ENCODE measurements at places on chromosomes 4 and X.

DNA sequence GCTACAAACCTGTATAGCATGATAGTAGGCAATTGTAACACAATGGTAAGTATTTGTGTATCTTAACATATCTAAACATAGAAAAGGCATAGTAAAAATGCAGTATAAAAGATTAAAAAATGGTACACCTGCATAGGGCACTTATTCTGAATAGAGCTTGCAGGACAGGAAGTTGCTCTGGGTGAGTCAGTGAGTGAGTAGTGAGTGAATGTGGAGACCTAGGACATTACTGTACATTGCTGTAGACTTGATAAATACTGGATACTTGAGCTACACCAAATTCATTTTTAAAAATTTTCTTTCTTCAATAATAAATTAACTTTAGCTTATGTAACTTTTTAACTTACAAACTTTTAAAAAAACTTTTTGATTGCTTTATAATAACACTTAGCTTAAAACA is 68.2 kb upstream of the MAML3 start:
- DNase-seq = no peak

DNA sequence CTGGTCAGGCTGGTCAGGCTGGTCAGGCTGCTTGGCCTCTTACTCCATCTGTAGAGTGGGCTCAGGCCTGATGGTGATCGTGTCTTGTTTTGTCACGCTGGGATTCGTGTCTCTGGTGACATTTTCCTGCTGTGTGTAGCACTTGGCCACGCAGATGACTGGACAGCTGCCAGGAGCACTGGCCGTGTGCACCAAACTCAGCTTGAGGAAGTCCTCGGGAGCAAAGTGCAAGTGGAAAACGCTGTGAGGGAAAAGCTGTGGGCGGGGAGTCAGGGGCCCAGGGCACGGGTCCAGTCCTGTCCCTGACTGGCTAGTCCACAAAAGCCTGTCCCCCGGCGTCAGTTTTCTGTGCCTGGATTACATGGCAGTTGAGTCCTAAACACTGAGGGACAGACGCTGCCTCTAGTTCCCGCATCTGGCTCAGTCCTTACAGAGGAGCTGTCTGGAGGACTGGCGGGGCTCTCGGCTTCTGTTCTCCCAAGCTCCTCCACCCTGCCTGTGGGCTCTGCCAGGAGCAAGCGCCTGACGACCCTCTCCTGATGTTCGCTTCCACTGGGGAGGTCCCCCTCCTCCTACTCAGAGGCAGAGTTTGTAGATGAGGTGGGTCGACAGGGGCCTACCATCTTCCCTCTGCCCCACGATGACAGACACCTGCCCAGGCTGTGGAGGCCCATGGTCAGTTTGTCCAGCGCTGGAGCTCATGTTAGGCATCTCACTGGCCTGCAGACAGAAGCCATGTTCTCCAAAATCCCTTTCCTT is 35.9 kb upstream of the GRPEL1 start:
- no peak for DNase-seq

DNA sequence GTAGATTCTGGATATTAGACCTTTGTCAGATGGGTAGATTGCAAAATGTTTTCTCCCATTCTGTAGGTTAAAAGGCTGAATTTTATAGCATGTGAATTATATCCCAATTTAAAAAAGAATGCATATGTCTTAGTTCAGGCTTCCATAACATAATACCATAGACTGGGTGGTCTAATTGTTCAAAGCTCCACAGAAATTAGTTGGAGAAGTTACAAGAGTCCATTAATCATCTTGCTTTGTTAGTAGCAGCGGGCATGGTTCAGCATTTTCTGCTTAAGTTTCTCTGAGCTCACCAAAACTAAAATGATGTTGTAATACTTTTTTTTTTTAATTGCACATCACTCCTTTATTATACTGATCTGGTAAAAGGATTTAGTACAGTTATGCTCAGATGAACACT is 1.8 kb downstream of the PGAM4 start:
- DNase-seq = no peak

DNA sequence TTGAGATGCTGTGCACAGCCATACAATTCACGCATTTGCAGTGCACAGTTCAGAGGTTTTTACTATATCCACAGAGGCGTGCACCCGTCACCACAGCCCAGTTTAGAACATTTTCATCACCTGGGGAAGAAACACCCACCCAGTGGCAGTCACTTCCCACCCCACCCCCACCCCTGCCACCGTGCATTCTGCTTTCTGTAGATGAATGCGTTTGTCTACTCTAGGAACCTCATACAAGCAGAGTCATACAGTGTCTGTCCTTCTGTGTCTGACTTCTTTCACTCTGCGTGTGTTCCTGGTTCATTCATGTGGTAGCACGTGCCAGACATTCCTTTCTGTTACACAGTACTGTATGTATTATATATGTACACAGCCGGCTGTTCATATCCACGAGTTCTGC is 122.8 kb downstream of the TBL1X start:
- DNase-seq = no peak

DNA sequence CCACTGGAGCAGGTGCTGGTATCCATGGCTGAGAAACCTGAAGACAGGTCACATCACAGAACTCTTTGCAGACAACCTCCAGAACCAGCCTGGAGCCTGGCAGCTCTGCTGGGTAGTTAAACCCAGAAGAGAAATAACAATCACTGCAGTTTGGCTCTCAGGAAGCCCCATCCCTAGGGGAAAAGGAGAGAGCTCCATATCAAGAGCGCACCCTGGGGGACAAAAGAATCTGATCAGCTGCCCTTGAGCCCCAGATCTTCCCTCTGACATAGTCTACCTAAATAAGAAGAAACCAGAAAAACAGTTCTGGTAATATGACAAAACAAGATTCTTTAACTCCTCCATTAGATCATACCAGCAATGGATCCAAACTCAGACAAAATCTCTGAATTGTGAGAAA is 823.2 kb upstream of the FRG1 start:
- DNase-seq = no peak

DNA sequence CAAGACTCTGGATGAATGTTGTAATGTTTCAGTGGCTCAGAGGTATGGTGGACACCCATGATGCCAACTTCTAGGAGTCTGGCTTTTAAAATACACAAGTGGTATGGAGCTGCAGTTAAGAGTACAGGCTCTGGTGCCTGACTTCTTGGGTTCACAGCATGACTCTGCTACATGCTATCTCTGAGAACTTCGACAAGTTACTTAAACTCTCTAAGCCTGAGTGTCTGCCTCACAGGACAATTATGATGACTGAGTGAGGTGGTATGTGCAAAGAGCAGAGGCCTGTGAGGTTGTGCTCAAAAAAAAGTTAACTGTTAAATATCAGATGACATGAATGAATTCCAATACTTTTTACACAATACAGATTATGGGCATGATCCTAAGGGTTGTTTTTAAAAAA is 90.9 kb upstream of the SRD5A3 start:
- no peak for DNase-seq

DNA sequence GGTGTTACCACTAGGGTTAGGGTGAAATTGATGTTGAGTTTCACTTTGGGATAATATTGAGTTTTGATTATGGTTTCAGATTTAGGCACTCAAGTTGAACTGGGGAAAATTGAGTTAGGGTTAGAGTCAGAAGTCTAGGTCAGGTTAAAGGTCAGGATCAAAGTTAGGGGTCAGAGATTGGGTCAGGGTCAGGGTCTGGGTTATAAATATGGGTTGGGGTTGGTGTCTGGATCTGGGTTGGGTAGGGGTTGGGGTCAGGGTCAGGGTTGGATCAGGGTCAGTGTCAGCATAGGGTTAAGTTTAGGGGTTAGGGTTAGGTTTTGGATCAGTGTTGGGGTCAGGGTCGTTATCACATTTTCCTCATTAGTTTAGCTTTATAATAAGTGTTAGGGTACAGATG is 42.7 kb upstream of the IL9R start:
- no peak for DNase-seq

- no peak for DNase-seq
These were observed 28.4 kb downstream of the NPNT start for GRCh38 chr4:105923497-105924238.

GRCh38 chrX:37921758-37922157 is 74.4 kb upstream of the DYNLT3 start:
- DNase-seq = no peak

DNA sequence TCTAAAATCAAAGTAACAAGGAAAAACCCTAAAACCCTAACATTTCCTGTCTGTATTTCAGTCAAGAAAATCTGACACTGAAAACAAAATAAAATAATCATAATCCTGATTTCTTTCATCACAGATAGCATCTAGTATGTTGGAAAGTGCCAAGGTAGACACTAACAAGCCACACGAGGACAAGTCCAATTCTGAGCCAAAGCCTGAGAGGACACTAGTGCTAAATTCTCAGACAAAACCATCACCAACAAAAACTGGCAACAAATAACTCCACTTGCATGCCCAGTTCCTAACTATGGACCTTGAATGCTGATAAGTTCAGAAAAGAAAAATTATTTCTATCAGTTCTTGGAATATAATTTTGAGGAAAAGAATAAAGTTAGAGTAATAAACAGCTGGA is 113.7 kb downstream of the MANBA start:
- no peak for DNase-seq

GRCh38 chrX:152897222-152898131 is at the start of gene ZNF185:
Gene ZNF185, plus strand, starts transcription at chrX:152898067. Its CDS starts 16,423 bp downstream, at chrX:152914490.
- DNase-seq = no peak

GRCh38 chr4:73707918-73708577 is 32.3 kb upstream of the CXCL8 start:
- no peak for DNase-seq

GRCh38 chrX:137565921-137566745 is at the start of gene ZIC3:
Gene ZIC3, plus strand, starts transcription at chrX:137566127. Its CDS starts 565 bp downstream, at chrX:137566692.
- no peak for DNase-seq

All from stimulated activated naive CD8-positive, alpha-beta T cell treated with anti-CD3 and anti-CD28 coated beads, Interleukin-15, Interleukin-2, amounts not matched to agents 100 U/mL and 50 U/mL, for 24 hours (primary cell).